ENCODE measurements at places on chromosomes 4 and X.

- DNase-seq = no peak
Measured at GRCh38 chrX:21963269-21963668, 22.8 kb downstream of the SMS start.

DNA sequence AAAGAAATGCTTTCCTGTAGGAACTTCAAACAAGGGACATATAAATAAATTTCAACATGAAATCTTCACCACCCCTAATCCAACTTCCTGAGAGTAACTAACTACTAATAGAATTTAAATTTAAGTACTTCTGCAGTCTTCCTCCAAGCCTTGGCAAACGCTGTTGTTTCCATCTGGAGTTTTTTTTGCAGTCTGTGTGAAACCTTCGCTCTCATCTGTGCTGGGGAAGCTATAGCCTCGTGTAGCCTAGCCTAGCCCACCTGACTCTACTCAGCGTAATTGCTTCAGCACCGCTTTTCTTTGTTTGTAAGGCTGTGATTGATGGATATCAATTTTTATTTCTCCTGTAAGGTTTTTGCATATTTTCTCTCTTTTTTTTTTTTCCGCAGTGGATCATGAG is 30.9 kb downstream of the STOX2 start:
- no peak for DNase-seq

- DNase-seq = no peak
Measured at GRCh38 chrX:14865201-14865600, 7.7 kb downstream of the FANCB start.

GRCh38 chrX:102658556-102658955 is 7.3 kb downstream of the GPRASP1 start:
- DNase-seq = no peak

Data from iPS DF 6.9 (cell line).